ENCODE measurements at places on chromosomes 5 and 9.

DNA sequence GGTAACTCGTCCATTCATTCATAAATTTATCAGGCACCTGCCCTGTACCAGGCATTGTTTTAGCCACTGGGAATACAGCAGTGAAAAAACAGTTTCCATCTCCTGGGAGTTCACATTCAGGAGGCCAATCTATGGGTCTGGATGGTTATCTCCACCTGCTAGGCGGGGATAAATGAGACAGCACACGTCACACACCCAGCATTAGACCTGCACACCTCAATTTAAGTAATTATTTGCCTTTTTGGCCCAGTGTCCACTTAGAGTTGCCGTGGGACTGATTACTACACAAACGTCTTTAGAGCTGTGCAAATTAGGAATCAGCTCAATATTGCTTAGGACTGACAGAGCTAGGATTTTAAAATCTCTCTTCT lies 46.1 kb downstream of the STK10 start:
- no peak for DNase-seq

DNA sequence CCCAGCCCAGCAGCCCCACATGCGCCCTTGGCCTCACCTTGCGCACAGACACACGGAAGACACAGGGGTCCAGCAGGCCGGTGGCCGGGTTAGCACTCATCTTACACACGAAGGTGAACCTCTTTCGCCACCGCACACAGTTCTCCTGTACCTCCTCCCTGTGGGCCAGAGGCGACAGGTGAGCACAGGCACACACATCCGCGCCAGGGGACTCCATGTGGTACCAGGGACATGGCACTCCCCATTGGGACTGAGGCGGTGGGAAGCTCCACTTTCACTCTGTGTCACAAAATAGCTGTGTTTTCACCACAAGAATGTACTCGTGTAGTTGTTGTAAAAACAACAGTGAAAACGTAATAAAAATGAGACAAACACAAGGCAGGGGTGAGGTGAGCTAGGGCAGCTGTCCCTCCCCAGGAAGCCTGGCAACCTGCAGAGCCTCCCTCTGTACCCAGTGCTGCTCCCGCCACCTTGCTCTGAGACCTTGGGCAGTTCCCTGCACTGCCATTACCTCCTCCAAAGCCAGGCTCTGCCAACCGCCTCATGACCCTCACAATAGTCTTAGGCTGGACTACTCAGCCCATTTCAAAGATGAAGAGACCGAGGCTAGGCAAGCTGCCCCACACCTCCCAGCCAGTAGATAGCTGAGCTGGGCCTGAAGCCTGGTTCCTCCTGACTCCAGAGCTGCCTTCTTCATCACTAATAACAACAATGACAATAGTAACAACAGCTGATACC lies 16.3 kb upstream of the DPM2 start:
- no peak for DNase-seq

DNA sequence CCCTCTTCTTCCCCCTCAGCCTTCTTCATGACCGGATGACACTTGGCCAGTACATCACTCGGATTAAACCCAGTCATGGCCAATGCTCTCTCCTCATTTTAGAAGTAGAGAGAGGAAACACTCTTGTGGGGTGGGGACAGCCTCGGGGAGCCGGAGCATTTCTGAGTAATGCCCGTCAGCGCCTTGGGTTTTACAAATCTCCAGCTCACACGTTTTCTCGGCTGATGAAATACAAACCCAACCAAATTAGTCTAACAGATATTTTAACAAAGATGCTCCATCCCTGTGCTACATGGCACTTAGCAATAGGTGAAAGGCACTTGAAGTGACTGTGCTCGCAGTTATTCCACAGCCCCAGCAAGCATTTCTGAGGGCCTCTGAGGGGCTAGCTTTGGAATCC lies 51.7 kb downstream of the ZNF366 start:
- no peak for DNase-seq

- DNase-seq = no peak
Observed at GRCh38 chr9:92293075-92293354, 482 bp downstream of the IARS1 start.

- no peak for DNase-seq
Observed at GRCh38 chr9:36659500-36659899, 86.8 kb downstream of the MELK start.

GRCh38 chr9:2655411-2655901 lies 33.9 kb downstream of the VLDLR start:
- no peak for DNase-seq

DNA sequence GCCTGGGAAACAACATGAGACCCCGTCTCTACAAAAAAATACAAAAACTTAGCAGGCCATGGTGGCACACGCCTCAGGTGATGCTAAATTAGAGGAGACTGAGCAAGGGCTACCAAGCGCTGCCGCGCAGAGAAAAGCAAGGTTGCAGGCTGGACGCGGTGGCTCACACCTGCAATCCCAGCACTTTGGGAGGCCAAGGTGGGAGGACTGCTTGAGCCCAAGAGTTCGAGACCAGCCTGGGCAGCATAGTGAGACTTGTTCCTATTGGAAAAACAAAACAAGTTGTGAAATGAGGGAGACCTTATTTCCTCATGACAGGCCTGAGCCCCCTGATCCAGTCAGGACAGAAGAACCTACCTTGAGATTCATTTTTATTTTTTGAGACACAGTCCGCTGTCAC lies 11.5 kb downstream of the RNF44 start:
- DNase-seq = no peak

DNA sequence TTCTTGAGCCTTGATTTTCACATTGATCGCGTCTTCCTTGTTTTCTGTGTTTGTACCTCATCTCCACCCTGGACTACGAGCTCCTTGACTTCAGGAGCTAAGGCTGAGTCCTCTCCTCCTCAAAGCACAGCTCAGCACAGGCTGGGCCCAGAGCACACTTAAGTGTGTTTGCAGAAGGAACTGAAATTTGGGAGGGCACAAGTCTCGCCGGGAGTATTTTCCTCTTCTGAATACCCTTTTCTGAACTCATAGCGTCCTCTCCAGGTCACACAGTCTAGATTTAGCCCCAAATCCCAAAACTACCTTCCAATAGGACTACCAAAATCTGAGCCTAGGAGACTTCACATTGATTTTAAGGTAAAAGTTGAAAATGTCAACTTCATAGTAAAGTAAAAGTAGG lies 41.6 kb downstream of the TSTD2 start:
- no peak for DNase-seq

- DNase-seq = no peak
Observed at GRCh38 chr5:120037451-120037850, 408.1 kb downstream of the FAM170A start.

DNA sequence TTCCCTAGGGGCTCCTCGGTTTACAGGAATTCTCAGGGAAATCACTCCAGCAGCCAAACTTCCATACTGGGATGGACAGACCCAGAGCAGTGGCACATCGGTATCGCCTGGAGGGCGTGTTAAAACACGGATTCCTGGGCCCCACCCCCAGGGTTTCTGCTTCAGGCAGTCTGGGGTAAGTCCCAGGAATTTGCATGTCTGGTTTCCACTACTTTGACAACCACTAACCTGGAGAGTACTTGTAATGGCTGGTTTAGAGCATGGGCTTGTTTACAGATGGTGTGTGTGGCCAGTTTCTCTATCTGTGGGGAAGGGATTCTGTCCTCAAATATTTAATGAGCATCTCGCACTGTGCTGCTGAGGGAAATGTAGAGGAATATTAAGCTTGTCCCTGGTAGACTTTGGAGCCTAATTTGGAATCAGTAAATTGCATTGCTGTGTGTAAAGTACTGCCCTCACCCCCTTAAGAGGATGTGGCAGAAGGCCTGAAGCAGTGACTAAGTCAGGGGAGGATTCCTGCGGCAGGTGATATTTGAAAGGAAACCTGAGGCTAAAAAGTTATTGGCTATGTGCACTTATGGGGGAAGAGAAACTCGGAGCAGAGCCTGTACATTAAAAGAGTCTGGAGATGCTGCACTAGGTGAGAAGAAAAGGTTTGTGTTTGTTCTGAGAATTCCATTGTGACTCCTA lies 18.6 kb upstream of the TJP2 start:
- no peak for DNase-seq

GRCh38 chr5:104915226-104915625 lies 1352.6 kb upstream of the NUDT12 start:
- DNase-seq = no peak

- DNase-seq = no peak
Observed at GRCh38 chr9:116276651-116277121, 123.1 kb downstream of the PAPPA start.

- no peak for DNase-seq
Observed at GRCh38 chr9:69494208-69494607, 169.2 kb downstream of the ENTREP1 start.

- DNase-seq = no peak
Observed at GRCh38 chr9:131799177-131799823, 59.4 kb upstream of the RAPGEF1 start.

GRCh38 chr5:159913048-159913447 lies 3.2 kb upstream of the ADRA1B start:
- no peak for DNase-seq

GRCh38 chr9:83362341-83362995 lies 175.7 kb downstream of the FRMD3 start:
- DNase-seq = no peak

DNA sequence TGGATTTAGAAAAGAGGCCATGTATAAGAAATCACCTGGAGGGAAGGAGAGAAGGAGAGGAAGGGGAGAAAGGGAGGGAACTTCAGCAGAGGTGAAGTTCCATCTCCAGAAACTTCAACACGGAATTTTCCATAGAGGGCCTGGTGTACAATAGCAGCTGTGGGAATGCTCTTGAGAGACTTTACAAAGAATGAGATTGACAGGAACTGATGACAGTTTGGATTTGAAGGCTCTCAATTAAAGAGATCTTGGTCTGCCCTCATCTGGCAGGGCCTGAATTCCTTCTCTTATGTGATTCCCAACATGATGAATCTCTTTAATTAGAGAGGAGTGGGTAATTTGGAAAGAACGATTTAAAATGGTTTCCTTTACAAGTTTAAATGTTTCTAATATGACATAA lies 143.5 kb downstream of the MLLT3 start:
- no peak for DNase-seq

- DNase-seq = no peak
Observed at GRCh38 chr5:50744776-50745175, 78.3 kb downstream of the PARP8 start.

DNA sequence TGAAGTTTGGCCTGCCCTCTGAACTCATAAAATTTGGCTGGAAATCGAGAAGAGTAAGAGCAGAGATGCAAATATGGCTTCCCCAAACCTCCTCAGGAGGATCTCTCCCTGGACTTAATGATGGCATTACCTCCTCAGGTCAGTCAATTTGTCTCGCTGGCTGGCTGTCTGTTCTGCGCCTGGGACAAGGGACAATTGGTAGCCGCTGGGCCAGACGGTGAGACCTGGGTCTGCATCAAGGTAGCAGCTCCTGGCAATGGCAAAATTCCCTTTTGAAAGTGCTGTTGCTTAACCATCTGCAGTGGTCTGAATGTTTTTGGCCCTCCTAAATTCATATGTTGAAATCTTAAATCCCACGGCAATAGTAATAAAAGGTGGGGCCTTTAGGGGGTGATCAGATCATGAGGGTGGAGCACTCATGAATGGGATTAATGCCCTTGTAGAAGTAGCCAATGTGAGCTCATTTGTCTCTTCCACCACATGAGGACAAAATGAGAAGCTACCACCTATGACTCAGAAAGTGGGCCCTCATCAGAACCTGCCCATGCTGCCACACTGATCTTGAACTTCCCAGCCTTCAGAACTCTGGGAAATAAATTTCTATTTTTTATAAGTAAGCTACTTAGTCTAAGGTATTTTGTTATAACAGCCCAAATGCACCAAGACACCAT lies 439.3 kb upstream of the KLF4 start:
- DNase-seq = no peak

DNA sequence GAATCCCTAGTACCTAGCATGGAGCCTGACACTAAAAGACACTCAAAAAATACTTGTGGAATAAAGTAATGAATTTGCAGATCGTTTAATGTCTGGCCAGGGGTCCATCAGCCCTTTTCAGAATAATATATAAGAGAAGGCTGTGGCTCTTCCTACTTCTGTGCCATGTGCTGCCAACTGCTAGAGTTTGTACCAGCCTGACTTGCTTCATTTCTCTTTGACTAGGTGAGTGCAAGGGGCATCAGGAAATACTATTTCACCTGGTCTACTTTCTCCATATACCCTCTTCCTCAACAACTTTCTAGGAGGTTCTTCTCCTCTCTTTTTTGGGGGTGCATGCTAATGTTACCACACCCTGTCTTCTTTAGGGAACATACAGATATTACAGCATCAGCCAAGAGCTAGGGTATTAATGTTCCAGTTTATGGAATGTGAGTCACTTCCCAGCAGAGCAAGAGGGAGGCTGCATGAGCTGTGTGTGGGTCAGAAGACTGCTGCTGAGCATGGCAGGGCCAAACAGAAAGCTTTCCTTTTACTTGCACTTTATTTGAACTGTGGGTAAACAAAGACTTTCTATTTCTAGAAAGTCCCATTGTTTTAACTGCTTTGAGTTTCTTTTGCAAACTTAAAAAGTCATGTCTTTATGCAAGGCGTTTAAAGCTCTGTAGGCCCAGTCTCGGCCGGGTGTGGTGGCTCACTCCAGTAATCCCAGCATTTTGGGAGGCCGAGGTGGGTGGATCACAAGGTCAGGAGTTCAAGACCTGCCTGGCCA lies 158.9 kb downstream of the ADAMTSL1 start:
- no peak for DNase-seq

- DNase-seq = no peak
Observed at GRCh38 chr5:140609126-140609525, 23.8 kb downstream of the CD14 start.

DNA sequence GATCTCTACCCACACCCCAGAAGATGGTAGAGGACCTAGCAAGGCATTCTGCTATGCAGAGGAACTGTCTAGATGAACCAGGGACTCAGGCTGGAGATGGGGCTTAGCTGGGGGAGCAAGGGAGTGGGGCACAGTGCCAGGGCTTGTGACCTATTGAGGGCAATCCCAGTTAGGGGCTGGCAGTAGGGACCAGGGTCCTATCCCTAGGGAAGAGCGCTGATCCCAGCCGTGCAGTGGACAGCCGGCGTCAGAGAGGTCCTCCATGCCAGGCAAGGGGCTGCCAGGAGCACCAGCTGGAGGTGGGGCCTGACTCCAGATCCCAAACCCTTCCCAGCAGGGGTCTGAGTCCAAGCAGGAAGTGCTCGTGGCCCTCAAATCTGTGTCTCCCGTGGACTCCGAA lies 52.7 kb upstream of the NEURL1B start:
- no peak for DNase-seq

GRCh38 chr5:179755022-179755421 lies 22.4 kb downstream of the MAML1 start:
- no peak for DNase-seq

DNA sequence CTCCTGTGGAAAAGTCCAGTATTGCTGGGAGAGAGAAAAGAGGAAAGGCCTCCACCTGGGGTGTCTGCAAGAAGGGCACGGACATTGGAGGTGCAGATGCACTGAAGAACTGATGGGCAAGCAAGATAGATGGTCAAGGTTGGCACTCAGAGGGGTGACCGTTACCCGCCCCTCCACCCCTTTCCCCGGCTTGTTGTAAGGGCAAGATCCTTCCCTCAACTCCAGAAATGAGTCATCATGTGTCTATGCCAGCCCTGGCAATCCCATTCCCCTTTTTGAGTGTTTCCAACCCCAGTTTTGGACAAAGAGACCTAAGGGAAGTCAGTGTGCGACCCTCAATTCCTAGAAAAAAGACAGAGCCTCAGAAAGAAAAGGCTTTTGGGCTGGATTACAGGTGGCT lies 34.9 kb upstream of the ATP6V1G1 start:
- DNase-seq = no peak
